NCI-H748 treated with DMSO at 0.1 percent for 48 hours (cell line): ENCODE measurements at places on chromosomes 4 and X.

DNA sequence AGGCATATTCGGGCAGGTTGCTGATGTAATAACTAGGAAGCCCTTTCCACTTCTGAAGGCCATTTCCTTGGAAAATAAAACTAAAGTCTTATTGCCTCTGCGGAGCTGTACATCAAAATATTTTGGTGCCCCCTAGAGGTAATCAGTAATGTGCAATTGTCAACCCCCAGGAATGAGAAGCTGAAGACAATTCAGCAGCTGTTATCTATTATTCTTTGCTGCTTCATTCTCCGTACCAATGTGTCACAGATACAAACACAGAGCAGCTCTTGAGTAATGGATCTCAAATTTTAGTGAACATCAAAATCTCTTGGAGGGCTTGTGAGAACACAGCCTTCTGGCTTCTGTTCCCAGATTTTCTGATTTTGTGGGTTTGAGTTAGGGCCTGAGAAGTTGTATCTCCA lies 3.5 kb upstream of the SLIT2 start:
- DNase-seq: peak; percentile 60

DNA sequence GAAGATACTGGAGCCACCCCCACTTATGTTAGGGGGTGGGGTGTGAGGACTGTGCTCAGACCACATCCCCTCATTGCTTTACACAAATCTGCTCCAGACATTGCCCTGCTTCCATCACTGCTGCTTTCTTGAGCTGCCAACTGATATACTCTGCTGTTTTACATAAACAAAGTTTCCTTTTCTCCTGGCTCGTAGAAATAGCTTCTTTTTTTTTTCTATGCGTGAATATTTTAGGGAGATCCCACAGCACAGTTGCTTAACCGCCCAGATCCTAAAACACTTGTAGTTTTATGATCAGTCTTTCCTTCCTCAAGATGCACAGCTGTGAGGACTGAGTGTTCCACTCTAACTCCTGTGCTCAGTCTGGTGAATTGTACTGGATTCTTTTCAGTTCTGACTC lies 768.4 kb downstream of the PCDH18 start:
- no peak for DNase-seq

DNA sequence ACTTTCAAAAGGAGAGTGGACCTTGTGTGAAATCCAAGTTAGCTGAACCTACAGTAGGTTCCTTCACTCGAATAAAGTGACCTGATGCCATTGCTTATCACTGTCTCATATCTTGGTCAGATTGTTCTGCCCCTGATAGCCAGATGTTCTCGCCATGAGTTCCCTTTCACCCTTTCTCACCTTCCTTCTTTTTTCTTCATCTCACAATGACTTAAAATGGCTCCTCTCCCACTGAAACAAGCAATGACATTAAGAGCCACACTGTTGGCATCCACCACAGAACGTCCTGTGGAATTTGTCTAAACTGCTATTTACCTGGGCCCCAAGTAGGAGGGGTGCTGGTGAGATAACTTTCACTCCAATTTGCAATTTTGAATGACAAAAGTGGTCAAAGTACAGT lies 227.6 kb upstream of the PPP1R2C start:
- DNase-seq: no peak

- DNase-seq: no peak
Observed at GRCh38 chrX:47625365-47625764, 4.4 kb downstream of the CFP start.

GRCh38 chr4:88807499-88807898 lies 109.9 kb upstream of the NAP1L5 start:
- no peak for DNase-seq

- DNase-seq: peak; percentile 6
Observed at GRCh38 chr4:176340871-176341685, 21.3 kb downstream of the SPCS3 start.

DNA sequence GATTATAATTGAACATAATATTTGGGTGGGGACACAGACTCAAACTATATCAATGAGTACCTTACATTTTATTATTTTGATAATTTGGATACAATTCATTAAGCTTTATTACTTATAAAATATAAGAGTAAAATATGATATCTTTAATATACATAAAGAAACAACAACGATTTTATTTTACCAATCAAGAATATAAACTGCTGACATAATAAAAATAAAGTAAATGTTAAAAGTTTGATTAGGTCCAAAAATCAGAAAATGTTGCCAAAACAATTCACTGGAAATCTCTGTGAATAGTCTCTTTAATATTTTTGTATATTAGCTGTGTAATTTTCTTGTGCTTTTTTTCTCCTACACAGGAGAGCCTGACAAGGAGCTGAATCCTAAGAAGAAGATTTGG lies 21.4 kb downstream of the GIMD1 start:
- DNase-seq: no peak

- DNase-seq: no peak
Observed at GRCh38 chrX:5220421-5220820, 1008.2 kb downstream of the NLGN4X start.

GRCh38 chr4:183455431-183456195 lies 11.2 kb downstream of the CDKN2AIP start:
- DNase-seq: no peak

- no peak for DNase-seq
Observed at GRCh38 chr4:45120163-45120562, 393.8 kb upstream of the GNPDA2 start.

GRCh38 chr4:168874083-168874482 lies 136.0 kb downstream of the CBR4 start:
- DNase-seq: no peak

DNA sequence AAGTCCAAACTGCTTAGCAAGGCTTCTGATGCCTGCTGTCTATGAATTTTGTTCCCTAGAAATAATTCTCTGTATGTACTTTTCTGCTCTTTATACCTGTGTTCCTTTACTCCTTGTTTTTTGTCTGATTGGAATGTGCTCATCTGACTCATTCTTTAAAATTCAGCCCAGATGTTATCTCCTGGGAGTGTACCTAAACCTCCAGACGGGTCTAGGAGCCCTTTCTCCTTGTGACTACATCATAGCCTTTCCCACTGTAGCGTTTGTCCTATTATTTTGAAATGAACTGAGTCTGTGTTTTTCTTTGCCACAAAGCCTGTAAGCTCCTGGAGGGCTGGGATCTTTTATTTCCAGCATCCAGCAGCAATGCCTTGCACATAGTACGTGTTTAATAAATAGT lies 26.3 kb downstream of the POLA1 start:
- no peak for DNase-seq

DNA sequence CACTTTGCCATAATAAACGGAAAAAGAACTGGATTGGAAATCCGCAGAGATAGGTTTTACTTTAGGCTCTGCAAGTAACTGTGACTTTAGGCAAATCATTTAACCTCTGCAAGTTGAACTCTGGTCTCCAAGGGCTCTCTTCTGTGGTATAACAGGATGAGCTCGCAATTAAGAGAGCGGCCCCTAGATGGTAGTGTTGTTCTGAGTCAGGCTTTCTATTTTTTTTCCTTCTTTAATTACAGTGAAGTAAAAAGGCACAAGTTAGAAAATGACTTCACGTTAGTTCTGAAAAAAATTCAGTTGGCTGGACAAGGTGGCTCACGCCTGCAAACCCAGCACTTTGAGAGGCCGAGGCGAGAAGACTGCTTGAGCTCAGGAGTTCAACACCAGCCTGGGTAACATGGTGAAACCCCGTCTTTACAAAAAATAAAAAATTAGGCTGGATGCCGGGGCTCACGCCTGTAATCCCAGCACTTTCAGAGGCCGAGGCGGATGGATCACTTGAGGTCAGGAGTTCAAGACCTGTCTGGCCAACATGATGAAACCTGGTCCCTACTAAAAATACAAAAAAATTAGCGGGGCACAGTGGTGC lies 18.0 kb downstream of the RPS3A start:
- DNase-seq: peak; percentile 24

GRCh38 chr4:138671606-138672084 lies 343.9 kb upstream of the NOCT start:
- no peak for DNase-seq

- DNase-seq: no peak
Observed at GRCh38 chrX:129732857-129733256, 5.9 kb upstream of the XPNPEP2 start.
